ENCODE measurements at places on chromosomes 5 and 9. TPM values are rescaled to one million over a fixed set of nuclear protein-coding genes. Genes with fewer than 3 reads are reported as not detected.

Gene OR1J2
- not detected for total RNA-seq

Gene SMIM3
- 17.1 TPM for total RNA-seq

Gene MSX2
- total RNA-seq: 0.27 TPM

Gene PDE8B
- 5.3 TPM for total RNA-seq

Measured in lower lobe of right lung (tissue), 2 donors.